RPMI7951 (cell line): ENCODE measurements at places on chromosomes 12 and 14. TPM values are rescaled to one million over a fixed set of nuclear protein-coding genes. Genes with fewer than 3 reads are reported as not detected.

The SLC39A9 gene
- 80.9 and 88.7 TPM in 2 replicates for total RNA-seq

GRCh38 chr12:4030929-4031702 lies 157.9 kb upstream of the PARP11 start:
- DNase-seq = peak; percentile 93

DNA sequence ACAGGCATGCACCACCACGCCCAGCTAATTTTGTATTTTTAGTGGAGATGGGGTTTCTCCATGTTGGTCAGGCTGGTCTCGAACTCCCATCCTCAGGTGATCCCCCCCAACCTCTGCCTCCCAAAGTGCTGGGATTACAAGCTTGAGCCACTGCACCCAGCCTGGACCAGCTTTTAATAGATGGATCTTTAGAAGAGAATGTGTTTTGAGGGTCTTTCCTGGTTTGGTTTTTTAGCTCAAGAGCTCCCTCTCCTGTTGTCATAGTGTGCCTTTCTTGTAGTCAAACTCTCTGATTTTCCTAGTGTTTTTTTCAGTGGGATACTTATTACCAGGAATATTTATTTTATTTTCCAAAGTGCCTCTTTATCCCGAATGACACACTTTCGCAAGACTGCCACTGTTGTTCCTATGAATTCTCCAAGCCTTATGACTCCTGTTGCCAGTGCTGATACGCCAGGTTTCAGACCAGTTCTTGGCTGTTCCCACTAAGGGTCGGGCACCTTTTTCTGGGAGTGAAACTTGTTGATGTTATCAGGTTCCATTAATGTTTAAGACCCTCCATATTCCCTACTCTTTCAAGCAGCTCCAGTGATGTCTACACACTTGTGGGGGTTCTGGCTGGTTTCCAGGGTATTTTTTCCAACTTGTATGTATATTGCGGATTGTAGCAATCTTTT lies 31.5 kb upstream of the LIMA1 start:
- peak; percentile 52 for DNase-seq

DNA sequence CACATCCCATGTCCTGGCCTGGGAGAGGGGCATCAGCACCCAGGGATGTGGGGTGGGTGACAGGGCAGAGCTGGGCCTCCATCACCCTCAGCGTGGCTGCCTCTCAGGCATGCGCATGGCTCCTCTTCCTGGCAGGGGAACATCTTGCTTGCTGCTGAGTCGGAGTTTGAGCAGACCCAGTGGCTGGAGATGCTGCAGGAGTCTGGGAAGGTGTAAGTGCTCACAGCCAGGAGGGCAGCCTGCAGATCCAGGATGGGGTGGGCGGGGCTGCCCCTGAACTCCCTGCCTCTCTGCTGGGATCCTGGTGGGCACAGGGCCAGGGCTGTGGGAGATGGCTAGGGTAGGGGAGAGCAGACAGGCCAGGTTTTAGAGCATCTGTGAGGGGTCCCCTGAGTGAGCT lies 16.2 kb downstream of the PLEKHD1 start:
- no peak for DNase-seq

- DNase-seq = no peak
These were observed 413 bp upstream of the TUBA1C start for GRCh38 chr12:49264466-49264872.

DNA sequence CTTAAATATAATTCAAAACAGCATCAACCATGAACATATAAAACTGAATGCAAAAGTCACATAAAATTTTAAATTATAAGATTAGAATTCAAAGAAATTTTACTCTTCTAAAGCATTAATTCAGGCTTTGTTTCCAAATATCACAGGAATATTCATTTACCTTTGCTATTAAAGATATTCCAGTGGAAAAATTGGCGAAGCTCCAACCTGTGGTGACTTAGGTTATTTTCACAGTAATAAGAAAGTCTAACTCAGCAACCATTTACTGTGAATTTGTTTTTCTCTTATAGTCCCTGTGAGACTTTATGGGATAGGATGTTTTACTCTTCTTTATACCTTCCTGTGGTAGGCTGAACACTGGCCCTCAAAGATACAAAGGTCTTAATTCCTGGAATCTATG lies 3.2 kb downstream of the WDR89 start:
- DNase-seq = no peak

- DNase-seq = no peak
These were observed 54.2 kb upstream of the LRRK2 start for GRCh38 chr12:40170593-40170992.

- no peak for DNase-seq
These were observed 34.7 kb downstream of the FOS start for GRCh38 chr14:75313294-75313693.

- no peak for DNase-seq
These were observed 100.2 kb upstream of the EVL start for GRCh38 chr14:99964979-99965378.

DNA sequence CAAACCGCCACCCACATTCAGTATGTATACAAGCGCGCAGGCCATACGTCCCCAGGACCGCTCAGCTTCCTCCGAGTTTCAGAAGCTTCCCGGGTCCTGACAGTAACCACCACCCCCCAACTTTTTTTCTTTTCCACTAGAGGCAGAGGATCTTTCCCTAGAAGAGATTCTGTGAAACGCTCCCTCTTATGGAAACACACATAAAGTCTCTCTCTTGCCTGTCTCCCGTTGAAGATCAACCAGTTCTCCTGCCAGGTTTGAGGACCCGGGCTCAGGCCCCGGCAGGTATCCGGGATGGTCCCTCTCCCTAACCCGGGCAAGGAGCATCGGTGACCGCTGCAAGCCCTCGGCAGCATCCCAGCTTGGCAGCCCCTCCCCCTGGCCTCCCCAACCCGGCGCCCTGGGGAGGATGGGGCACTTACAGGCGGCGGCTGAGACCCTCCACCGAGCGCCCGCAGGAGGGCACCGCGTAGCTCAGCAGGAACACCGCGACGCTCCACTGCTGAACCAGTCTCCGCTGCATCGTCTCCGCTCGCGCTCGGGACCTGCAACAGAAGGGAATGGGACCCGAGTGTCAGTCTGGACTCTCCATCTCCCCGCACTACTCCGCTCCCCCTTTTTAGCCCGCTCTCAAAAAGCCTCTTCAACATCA lies 3.4 kb downstream of the PTHLH start:
- DNase-seq = peak; percentile 42

DNA sequence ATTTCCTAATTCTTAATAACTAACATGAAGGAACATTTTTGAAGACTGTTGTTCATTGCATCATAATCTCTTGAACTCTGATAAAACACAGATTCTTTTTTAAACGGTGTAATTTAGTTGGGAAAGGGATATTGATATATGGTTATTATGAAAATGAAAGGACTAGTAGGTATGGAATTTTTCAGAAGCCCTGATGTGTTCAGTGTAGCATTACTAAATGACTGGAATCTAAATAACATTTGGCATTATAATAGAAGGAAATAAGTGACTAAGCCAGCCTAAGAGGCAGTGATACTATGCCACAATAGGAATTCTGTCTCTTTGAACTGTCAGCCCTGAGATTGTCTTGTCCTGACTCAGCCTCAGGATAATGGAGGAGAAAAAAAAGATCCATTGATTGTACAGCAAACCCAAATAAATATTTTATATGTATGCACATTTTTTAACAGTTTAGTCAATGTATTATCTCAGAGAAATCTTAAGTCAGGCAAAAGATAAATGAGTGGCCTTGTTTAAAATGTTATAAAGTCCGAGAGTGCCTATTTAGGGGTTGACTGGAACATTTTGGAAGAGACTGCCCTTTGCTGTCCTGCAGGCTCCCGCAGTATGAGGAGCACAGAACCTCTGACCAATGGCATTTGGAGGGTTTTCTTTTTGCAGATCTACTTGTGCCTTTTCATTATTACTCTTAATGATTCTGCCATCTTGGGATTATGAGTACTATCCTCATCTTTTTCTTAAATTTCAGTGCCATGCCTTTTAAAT lies 271.2 kb downstream of the EGLN3 start:
- DNase-seq = peak; percentile 87
